ENCODE measurements at places on chromosomes 4 and X. TPM values are rescaled to one million over a fixed set of nuclear protein-coding genes. Genes with fewer than 3 reads are reported as not detected.

DNA sequence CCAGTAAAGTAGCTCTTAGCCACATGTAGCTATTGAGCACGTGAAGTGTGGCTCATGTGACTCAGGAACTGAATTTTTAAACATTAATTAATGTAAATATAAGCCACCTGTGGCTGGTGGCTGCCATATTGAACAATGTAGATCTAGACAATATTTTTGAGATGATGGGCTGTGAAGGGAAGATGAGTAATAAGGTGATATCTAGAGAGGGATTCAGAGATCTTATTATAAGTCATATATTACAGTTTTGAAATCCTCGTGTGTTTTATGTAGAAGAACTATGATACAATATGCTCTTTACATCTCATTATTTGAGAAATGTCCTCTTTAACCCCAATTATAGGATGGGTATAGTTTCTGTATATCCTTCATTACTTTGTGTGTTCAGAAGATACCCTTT lies 5.6 kb downstream of the GAR1 start:
- DNase-seq = no peak
- peaks cover 8% of the 10 kb centered on the region for H3K4me1 ChIP-seq
- H3K27me3 ChIP-seq = no peaks in the 10 kb centered on the region
- no peak overlapping the region for H3K27ac ChIP-seq
- peaks cover 64% of the 10 kb centered on the region for H3K36me3 ChIP-seq

Gene SULT1B1
- 4.4 TPM for total RNA-seq

DNA sequence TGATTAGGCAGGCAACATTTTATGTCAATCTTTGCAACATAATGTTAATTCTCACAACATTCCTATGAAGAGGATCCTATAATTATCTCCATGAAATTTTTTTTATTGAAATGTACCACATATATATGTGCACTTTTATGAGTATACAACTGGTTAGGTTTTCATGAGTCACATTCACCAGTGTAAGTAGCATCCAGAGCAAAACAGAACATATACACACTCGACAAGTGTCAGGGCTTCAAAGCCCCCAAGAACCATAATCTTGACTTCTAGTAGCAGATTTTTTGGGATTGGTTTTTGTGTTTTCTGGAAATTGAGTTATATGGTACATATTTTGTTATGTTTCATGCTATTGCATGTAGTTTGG lies 62.4 kb downstream of the ARHGAP10 start:
- H3K4me1 ChIP-seq = peaks cover 25% of the 10 kb centered on the region
- H3K36me3 ChIP-seq = no peaks in the 10 kb centered on the region
- no peaks in the 10 kb centered on the region for H3K27me3 ChIP-seq
- H3K27ac ChIP-seq = peak overlapping the region; percentile 34
- no peak for DNase-seq

DNA sequence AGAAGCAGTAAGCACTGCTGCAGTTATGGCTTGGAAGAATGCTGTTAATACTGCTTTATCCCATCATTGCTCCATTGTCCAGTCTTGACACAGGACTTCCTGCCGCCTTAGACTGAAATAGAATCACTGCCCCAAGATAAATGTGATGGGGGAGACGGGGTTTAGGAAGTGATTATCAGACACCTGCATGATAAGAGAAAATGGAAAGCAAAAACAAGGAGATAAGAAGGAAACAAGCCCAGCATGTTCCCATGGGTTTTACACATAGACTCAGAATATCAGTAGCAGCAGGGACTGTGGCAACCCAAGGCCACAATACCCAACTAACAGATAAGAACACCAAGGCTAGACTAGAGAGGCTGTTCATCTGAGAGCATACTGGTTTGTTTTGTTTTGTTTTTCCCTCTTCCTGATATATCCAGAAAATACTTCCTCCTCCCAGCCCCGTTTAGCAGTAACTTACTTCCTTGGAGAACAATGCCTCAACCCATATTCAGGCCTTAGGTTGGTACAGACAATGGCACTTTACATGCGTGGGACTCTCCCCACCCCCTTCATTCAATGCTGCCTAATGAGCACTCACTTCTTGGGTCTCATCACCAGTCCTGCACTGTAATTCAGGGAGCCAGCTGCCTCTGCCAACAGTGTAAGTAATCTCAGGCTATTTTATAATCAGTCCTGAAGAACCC lies 232.6 kb downstream of the CBR4 start:
- H3K27me3 ChIP-seq = no peaks in the 10 kb centered on the region
- no peak for DNase-seq
- H3K27ac ChIP-seq = no peak overlapping the region
- H3K4me1 ChIP-seq = no peaks in the 10 kb centered on the region
- H3K36me3 ChIP-seq = no peaks in the 10 kb centered on the region
- no peak overlapping the region for H3K4me3 ChIP-seq

GRCh38 chr4:109321232-109321631 lies 18.8 kb upstream of the COL25A1 start:
- H3K4me1 ChIP-seq = no peaks in the 10 kb centered on the region
- H3K36me3 ChIP-seq = no peaks in the 10 kb centered on the region
- no peak overlapping the region for H3K4me3 ChIP-seq
- no peak for DNase-seq
- H3K27me3 ChIP-seq = no peaks in the 10 kb centered on the region

Gene IQSEC2
- 0.39 TPM for total RNA-seq

Gene OTUD4
- total RNA-seq = 74.9 TPM

Gene ATP7A
- 13.6 TPM for total RNA-seq

DNA sequence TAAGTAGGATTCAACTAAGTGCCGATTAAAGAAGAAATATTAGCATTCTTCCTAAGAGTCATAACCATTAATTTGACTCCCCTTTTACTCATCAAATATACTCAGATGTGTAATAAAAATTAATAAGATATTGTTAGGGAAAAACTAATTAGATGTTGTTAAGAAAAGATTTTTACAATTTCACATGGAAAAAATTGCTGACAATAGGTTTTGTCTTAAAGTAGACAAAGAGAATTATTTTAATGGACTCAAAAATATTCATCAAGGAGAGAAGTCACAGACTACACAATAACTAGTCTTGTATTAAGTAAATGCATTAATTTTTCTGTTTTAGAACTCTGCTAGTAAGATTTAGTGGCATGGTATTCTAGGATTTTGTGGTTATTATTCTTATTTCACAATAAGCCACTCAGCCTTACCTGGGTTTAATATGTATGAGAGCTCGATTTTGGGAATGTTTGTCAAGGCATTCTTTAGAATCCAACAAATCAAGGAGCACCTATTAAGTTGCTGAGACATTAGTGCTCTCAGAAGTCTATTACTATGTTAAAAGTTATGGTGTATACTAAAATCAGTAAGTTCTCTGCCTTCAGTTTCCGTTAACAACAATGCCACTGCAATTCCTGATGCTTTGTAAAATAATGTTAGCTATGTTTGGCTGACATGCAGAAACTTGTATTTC lies 110.2 kb upstream of the UGT8 start:
- H3K36me3 ChIP-seq = no peaks in the 10 kb centered on the region
- no peaks in the 10 kb centered on the region for H3K27me3 ChIP-seq
- no peak for DNase-seq
- no peak overlapping the region for H3K4me3 ChIP-seq

Gene SYTL4
- total RNA-seq = 0.22 TPM

DNA sequence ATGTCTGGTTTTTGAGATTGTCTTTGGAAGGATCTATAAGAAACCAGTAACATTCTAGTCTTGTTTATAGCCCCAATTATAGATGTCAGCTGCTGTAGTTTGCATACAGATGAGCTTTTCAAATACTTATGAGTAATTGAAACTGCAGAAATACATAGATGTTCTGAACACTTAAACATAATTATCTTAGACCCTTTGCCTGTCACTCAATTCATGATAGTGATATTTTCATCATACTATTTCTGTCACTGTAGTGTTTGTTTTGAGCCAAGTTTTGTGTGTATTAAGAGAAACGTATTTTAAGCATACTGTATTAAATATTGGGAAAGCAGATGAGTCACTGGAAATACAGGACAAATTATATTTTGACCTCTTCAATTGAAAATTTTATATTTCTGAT lies 69.8 kb upstream of the SMARCA5 start:
- no peaks in the 10 kb centered on the region for H3K4me1 ChIP-seq
- no peaks in the 10 kb centered on the region for H3K27me3 ChIP-seq
- H3K4me3 ChIP-seq = no peak overlapping the region
- no peaks in the 10 kb centered on the region for H3K36me3 ChIP-seq

Gene ACOX3
- 13.2 TPM for total RNA-seq

- no peaks in the 10 kb centered on the region for H3K27me3 ChIP-seq
- no peaks in the 10 kb centered on the region for H3K36me3 ChIP-seq
- H3K27ac ChIP-seq = no peak overlapping the region
- H3K4me3 ChIP-seq = no peak overlapping the region
- H3K4me1 ChIP-seq = no peaks in the 10 kb centered on the region
Measured at GRCh38 chr4:139207873-139208403, 30.9 kb upstream of the ELF2 start.

DNA sequence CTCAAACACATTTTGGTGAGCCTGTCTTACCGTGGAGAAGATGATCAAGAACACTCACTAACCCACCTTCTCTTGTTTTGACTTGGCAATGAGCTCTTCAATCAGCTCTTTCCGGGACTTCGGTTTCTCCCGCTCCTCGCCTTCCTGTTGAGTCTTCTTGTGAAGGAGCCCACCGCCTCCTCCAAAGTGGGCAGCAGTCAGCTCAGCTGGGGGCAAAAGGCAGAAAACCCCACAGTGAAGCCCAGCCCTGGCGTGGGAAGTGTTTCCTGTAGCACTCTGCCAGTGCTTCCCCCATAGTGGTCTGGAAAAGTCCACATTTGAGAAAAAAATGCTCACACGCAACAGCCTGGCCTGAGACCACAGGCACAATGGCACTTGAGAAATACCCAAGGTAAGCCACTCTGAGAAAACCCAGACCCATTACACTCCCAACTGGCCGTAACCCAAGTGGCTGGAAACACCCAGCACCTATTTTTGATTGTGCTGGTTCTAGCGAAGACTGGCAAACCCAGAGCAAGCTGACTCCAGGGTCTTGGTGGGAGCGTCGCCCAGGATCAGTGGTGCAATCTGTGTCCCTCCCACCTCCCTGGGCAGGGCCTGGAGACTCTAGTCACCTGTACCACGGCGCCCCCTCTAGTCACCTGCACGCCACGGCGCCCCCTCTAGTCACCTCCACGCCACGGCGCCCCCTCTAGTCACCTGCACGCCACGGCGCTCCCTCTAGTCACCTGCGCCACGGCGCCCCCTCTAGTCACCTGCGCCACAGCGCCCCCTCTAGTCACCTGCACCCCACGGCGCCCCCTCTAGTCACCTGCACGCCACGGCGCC lies 8.6 kb downstream of the NOP14 start:
- peak overlapping the region; percentile 63 for H3K27ac ChIP-seq
- H3K27me3 ChIP-seq = no peaks in the 10 kb centered on the region
- peaks cover 65% of the 10 kb centered on the region for H3K36me3 ChIP-seq
- H3K4me3 ChIP-seq = no peak overlapping the region
- DNase-seq = peak; percentile 45

Gene SRPX
- not detected for total RNA-seq

All from CD4-positive, CD25-positive, alpha-beta regulatory T cell (primary cell).